Hematopoietic multipotent progenitor cell treated with erythropoietin and hydrocortisone succinate and interleukin-3 and kit ligand, for 15 days (in vitro differentiated cells): ENCODE measurements at places on chromosomes 3 and 15.
A peak's percentile ranks its signal among the peaks of the same experiment; 100 is the strongest.

- no peak for DNase-seq
Observed at GRCh38 chr15:68586274-68586961, 7.6 kb downstream of the CORO2B start.

GRCh38 chr3:8501371-8502131 lies at the start of gene LMCD1:
Gene LMCD1, plus strand, starts transcription at chr3:8501823. Its CDS starts 116 bp downstream, at chr3:8501939.
- DNase-seq, result peak; percentile 2

GRCh38 chr3:5195605-5196004 lies 8.1 kb downstream of the EDEM1 start:
- DNase-seq, result no peak

DNA sequence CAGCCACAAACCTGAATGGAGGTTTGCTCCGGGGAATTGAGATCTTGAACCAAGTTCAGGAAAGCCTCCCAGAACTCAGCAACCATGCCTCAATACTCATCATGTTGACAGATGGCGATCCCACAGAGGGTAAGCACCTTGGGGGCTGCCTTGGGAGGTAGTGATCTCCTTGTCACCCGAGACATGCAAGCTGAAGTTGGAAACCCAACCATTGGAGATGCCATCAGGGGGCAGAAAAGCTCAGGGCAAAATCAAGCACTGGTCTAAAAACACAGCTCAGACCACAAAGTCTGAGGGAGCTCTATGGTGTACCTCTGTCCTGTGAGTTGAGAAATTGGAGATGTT lies 5.8 kb downstream of the ITIH1 start:
- DNase-seq, result no peak

GRCh38 chr3:137582484-137582883 lies 181.6 kb upstream of the SOX14 start:
- no peak for DNase-seq
